ENCODE measurements at places on chromosomes 1 and 21. TPM values are rescaled to one million over a fixed set of nuclear protein-coding genes. Genes with fewer than 3 reads are reported as not detected.

HRNR gene
- not detected for total RNA-seq

SLC30A10 gene
- total RNA-seq, result not detected

KDF1 gene
- not detected for total RNA-seq

CHIA gene
- total RNA-seq, result not detected

CADM3 gene
- 0.15 TPM for total RNA-seq

DDR2 gene
- 0.35 TPM for total RNA-seq

HPCA gene
- 0.17 TPM for total RNA-seq

CHI3L2 gene
- not detected for total RNA-seq

NBPF19 gene
- 3.7 TPM for total RNA-seq

CDK18 gene
- total RNA-seq, result 1.3 TPM

MATN1 gene
- total RNA-seq, result 0.05 TPM

CFHR5 gene
- not detected for total RNA-seq

GPR25 gene
- total RNA-seq, result not detected

GCSAML gene
- total RNA-seq, result not detected

CDA gene
- total RNA-seq, result 42.4 TPM

PADI4 gene
- total RNA-seq, result not detected

SPRR2A gene
- not detected for total RNA-seq

FAM43B gene
- total RNA-seq, result 4.5 TPM

VWA5B1 gene
- total RNA-seq, result not detected

ADAMTS4 gene
- not detected for total RNA-seq

CCDC185 gene
- total RNA-seq, result not detected

COL8A2 gene
- total RNA-seq, result 0.12 TPM

OLIG1 gene
- not detected for total RNA-seq

SDC3 gene
- 10.8 TPM for total RNA-seq

SPOCD1 gene
- total RNA-seq, result 7.8 TPM

CRP gene
- total RNA-seq, result not detected

RPAP2 gene
- 11.0 TPM for total RNA-seq

CR1 gene
- total RNA-seq, result not detected

HTR1D gene
- 11.6 TPM for total RNA-seq

CHD5 gene
- total RNA-seq, result 1.0 TPM

GSTM3 gene
- total RNA-seq, result 24.6 TPM

PPIE gene
- 38.7 TPM for total RNA-seq

LAMB3 gene
- 20.2 TPM for total RNA-seq

SELENBP1 gene
- total RNA-seq, result 5.7 TPM

KRTAP7-1 gene
- total RNA-seq, result not detected

AHDC1 gene
- total RNA-seq, result 12.7 TPM

ZRANB2 gene
- total RNA-seq, result 20.2 TPM

HAO2 gene
- total RNA-seq, result not detected

C1orf185 gene
- not detected for total RNA-seq

All from A549 treated with RU486 at 1 μM for 4 hours (cell line).